ENCODE measurements at places on chromosomes 2 and 18. TPM values are rescaled to one million over a fixed set of nuclear protein-coding genes. Genes with fewer than 3 reads are reported as not detected.

- no peak for DNase-seq
Observed at GRCh38 chr18:7322817-7323485, 92.1 kb downstream of the LRRC30 start.

Gene CNGA3
- total RNA-seq: 2.2 TPM

Gene SDC1
- 343 TPM for total RNA-seq

Gene AQP12A
- total RNA-seq: 9.2 TPM

Gene ADD2
- total RNA-seq: 0.28 TPM

- no peak for DNase-seq
Observed at GRCh38 chr18:55054021-55054990, 95.0 kb upstream of the CCDC68 start.

Gene DOK6
- 5.2 TPM for total RNA-seq

DNA sequence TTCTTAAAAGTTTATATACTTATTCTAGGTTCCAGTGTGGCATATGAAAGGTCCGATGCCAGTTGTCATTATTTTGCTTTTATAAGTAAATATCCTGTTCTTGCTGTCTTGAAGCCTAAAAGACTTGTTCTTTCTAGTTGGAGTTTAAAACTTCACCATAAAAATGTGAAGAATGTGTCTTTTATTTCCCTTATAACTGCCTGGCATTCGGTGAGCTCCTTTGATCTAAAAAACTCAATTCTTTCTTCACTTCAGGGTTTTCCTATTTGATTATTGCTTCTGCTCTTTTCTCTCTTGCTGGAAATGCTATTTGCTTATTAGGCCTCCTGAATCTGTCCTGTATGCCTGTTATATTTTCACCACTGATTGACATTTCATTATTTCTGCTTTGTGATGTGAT is 51.6 kb downstream of the TSPYL6 start:
- DNase-seq: no peak

- peak; percentile 47 for DNase-seq
Observed at GRCh38 chr2:207437524-207438143, 92.1 kb upstream of the CREB1 start.

Gene LRRTM4
- not detected for total RNA-seq

- DNase-seq: no peak
Observed at GRCh38 chr2:10257500-10258147, 45.1 kb upstream of the HPCAL1 start.

DNA sequence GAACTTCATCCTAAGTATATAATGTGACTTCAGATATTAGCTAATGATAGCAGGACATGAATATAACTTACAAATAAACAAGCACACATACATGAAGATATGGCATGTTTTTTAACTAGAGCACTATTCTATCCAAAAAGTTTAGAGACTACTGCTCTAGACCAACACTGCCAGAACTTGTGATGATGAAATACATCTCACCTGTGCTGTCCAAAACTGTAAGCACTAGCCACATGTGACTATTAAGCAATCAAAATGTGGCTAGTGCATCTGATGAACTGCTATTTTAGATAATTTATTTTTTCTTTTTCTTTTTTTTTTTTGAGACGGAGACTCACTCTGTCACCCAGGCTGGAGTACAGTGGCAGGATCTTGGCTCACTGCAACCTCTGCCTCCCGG is 7.1 kb downstream of the AAK1 start:
- no peak for DNase-seq

Gene C2orf92
- 70.1 TPM for total RNA-seq

- no peak for DNase-seq
Observed at GRCh38 chr2:54966837-54967236, 83.4 kb downstream of the RTN4 start.

- DNase-seq: no peak
Observed at GRCh38 chr2:119711352-119711751, 32.4 kb downstream of the TMEM177 start.

Gene ZNG1B
- 18.2 TPM for total RNA-seq

Gene C2orf78
- total RNA-seq: not detected

DNA sequence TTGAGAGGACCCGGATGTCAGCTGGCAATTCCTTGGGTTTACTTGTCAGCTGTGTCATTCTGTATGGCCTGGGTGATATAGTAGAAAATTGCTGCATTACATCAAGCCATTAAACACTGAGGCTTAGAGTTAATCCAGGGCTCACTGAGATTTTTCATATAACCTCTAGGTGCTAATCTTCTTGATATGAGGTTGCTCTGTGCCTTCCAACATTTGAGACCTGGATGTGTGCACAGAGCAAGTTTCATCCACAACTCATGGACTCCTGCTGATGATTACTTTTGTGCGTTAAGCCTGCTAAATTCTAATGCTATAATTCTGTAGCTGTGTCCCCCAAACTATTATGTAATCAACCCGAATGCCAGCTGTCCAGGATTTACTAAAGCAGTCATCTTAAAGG is 178.4 kb upstream of the CDH20 start:
- no peak for DNase-seq

Gene ABHD1
- total RNA-seq: not detected

DNA sequence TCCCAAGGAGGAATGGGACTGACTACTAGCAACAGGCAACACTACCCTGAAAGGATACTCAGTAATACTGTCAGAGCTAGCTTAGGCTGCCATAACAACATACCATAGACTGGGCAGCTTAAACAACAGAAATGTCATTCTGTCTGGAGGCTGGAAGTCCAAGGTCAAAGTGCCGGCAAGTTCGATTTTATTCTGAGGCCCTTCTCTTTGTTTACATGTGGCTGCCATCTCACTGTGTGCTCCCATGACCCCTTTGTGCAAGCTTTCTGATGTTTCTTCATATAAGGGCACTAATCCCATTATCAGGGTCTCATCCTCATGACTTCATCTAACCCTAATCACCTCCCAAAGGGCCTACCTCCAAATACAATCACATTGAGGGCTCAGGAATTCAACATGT is 30.7 kb upstream of the SCG2 start:
- no peak for DNase-seq

Gene PRKCE
- total RNA-seq: 25.2 TPM

- DNase-seq: no peak
Observed at GRCh38 chr18:3388980-3389379, 61.0 kb upstream of the TGIF1 start.
